ENCODE measurements at places on chromosomes 2 and 18. TPM values are rescaled to one million over a fixed set of nuclear protein-coding genes. Genes with fewer than 3 reads are reported as not detected.

GRCh38 chr2:27965841-27966240, 75.3 kb downstream of the BABAM2 start:
- peak overlapping the region; percentile 61 for H3K4me3 ChIP-seq
- H3K27ac ChIP-seq: peak overlapping the region; percentile 53
- DNase-seq: peak; percentile 80
- peaks cover 10% of the 10 kb centered on the region for H3K4me1 ChIP-seq
- H3K36me3 ChIP-seq: no peaks in the 10 kb centered on the region

DNA sequence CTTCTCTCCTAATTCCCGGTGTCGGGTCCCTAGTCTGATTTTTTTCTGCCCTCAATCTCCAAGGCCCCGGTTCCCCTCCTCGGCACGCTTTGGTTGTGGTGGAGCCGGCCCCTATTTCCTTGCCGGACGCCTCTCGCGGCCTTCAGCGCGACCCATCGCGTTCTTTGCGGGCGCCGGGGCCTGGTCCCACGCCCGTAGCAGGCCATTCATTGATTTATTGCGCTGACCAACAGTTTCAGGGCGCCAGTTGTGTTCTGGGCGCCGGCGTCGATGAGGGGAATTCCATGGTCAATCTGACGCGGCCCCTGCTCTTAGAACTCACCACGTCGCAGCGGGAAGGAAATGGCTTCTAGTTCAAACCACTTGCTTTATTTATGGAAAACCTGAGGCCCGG, 396 bp downstream of the CNOT9 start:
- H3K4me1 ChIP-seq: peaks cover 38% of the 10 kb centered on the region
- H3K36me3 ChIP-seq: peaks cover 21% of the 10 kb centered on the region
- peak overlapping the region; percentile 99 for H3K27ac ChIP-seq
- H3K27me3 ChIP-seq: no peaks in the 10 kb centered on the region

DNA sequence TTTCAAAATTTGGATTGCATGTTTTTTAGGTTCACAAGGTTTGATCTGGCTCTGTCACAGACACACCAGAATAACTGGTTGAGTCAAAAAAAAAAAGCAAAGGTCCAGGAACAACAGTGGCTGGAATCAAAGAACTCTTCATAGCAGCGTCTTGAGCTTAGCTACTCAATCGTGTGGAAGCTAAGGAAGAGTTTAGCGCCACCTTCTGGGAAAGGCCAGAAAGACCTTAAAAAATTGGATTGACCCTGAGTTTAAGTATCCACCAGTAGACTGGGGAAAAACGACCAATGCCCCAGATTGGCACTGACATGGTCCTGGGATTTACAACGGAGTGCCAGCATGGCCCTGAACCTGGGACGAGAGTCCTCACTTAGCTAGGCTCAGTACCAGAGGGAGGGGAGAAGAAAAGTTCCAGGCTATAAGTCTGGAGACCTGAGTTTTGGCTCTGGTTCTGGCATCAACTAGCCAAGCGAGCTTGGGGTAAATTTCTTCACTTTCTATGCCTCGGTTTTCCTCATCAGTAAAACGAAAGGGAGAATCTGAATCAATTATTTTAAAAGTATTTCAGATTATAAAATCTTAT, 71.1 kb upstream of the TFCP2L1 start:
- H3K27me3 ChIP-seq: no peaks in the 10 kb centered on the region
- no peak overlapping the region for H3K4me3 ChIP-seq
- no peaks in the 10 kb centered on the region for H3K4me1 ChIP-seq
- H3K27ac ChIP-seq: no peak overlapping the region

Gene PROKR1
- not detected for polyA plus RNA-seq

DNA sequence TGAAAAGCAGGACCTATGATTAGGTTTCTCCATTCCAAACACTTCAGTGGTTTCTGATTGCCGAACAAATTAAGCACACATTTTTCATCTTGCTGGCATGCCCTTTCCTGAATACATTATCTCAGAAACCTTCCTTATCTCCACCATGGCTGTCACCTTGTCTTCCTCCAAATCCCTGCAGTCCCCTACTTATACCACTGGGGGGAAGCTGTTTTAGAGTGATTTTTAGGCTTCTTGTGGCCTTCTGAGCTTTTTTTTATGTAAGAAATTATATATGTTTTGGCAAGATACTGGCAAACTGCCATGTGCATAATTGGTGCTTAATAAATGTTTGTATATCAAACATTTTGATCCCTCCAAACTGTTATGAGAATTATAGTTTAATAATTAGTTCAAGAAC, 229.2 kb downstream of the MYT1L start:
- no peak for DNase-seq
- no peaks in the 10 kb centered on the region for H3K27me3 ChIP-seq
- no peaks in the 10 kb centered on the region for H3K36me3 ChIP-seq
- no peak overlapping the region for H3K4me3 ChIP-seq

GRCh38 chr2:224657349-224657748, 58.8 kb downstream of the CCDC195 start:
- no peak overlapping the region for H3K27ac ChIP-seq
- no peaks in the 10 kb centered on the region for H3K36me3 ChIP-seq
- no peaks in the 10 kb centered on the region for H3K27me3 ChIP-seq
- no peaks in the 10 kb centered on the region for H3K4me1 ChIP-seq
- no peak overlapping the region for H3K4me3 ChIP-seq

GRCh38 chr2:85590950-85591349, 4.6 kb upstream of the RNF181 start:
- no peak for DNase-seq
- no peak overlapping the region for H3K4me3 ChIP-seq
- H3K27me3 ChIP-seq: no peaks in the 10 kb centered on the region
- H3K4me1 ChIP-seq: peaks cover 18% of the 10 kb centered on the region
- no peak overlapping the region for H3K27ac ChIP-seq
- H3K36me3 ChIP-seq: no peaks in the 10 kb centered on the region

Gene DOCK10
- 34.7 TPM for polyA plus RNA-seq

DNA sequence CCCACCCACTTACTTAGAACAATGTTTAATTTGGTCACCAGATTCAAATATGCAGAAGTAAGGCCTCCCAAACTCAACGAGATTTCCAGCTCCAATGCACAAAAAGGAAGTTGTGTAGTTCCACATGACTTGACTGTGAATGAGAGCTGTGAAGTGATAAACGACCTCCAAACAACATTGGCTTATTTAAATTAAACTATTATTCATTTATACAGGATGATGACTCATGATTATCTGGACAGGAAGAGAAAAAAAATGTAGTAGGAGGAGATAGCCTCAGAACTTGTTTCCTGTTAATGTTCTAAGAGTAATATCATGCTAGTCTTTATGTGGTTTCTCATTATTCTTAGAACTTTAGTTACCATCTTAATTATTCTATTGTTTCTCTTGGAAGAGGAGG, 237.3 kb downstream of the C1D start:
- H3K4me1 ChIP-seq: no peaks in the 10 kb centered on the region
- no peaks in the 10 kb centered on the region for H3K36me3 ChIP-seq
- no peak for DNase-seq
- H3K27me3 ChIP-seq: no peaks in the 10 kb centered on the region

GRCh38 chr2:24521975-24522639, 31.1 kb downstream of the NCOA1 start:
- no peak overlapping the region for H3K27ac ChIP-seq
- peaks cover 3% of the 10 kb centered on the region for H3K36me3 ChIP-seq
- H3K4me1 ChIP-seq: peaks cover 13% of the 10 kb centered on the region
- no peak overlapping the region for H3K4me3 ChIP-seq

Gene IL1RL2
- polyA plus RNA-seq: not detected

GRCh38 chr2:205117125-205117524, 565.2 kb upstream of the NRP2 start:
- peaks cover 3% of the 10 kb centered on the region for H3K4me1 ChIP-seq
- H3K27me3 ChIP-seq: no peaks in the 10 kb centered on the region
- no peak overlapping the region for H3K27ac ChIP-seq
- H3K36me3 ChIP-seq: no peaks in the 10 kb centered on the region

DNA sequence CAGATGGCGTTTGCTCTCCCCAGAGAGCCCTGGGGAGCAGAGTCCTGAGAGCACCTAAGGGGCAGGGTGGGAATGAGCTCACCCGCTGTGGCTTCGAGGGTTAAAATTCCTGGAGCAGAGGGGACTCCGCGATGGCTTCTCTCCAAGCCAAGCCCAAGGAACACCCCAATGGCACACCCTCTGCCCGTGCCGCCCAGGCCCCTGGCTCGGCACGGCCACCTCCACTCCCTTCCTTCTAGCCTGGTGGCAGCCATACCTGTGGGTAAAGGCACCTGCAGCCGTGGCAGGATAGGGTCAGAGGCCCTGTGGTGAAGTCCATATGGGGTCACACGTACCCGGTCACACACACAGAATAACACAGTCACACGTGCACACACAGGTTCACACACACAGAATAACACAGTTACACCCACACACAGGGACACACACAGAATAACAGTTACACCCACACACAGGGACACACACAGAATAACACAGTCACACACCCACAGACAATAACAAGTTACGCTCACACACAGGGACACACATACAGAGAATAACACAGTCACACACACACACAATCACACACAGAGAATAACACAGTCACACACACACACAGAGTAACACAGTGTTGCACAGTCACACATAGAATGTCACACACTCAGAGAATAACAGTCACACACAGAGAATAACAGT, 50.5 kb downstream of the RAMP1 start:
- peaks cover 5% of the 10 kb centered on the region for H3K4me1 ChIP-seq
- DNase-seq: no peak
- no peaks in the 10 kb centered on the region for H3K36me3 ChIP-seq
- H3K4me3 ChIP-seq: no peak overlapping the region
- H3K27ac ChIP-seq: no peak overlapping the region
- no peaks in the 10 kb centered on the region for H3K27me3 ChIP-seq

- DNase-seq: no peak
- no peaks in the 10 kb centered on the region for H3K36me3 ChIP-seq
- no peak overlapping the region for H3K4me3 ChIP-seq
- H3K27ac ChIP-seq: no peak overlapping the region
- H3K4me1 ChIP-seq: no peaks in the 10 kb centered on the region
These were observed 332.2 kb downstream of the OSR1 start for GRCh38 chr2:19026261-19026660.

DNA sequence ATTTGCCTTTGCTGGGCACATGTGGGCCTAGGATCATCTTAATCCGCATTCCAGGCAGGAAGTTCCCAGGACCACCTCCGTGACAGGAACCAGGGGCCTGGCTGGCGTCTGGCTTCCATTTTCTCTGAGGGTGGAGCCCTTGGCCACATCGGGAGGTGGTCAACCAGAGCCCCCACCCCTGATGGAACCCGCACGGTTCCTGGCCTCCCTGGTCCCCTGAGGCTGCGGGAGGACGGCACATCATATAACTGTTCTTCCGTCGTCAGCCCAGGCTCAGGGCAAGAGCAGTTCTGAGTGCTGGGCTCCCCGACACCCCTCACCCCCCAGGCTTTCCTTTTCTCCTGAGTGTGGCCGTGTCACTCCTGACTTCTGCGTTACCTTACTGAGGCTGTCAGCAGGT, 13.5 kb downstream of the ESPNL start:
- no peaks in the 10 kb centered on the region for H3K27me3 ChIP-seq
- H3K4me3 ChIP-seq: no peak overlapping the region
- no peaks in the 10 kb centered on the region for H3K36me3 ChIP-seq
- DNase-seq: no peak

DNA sequence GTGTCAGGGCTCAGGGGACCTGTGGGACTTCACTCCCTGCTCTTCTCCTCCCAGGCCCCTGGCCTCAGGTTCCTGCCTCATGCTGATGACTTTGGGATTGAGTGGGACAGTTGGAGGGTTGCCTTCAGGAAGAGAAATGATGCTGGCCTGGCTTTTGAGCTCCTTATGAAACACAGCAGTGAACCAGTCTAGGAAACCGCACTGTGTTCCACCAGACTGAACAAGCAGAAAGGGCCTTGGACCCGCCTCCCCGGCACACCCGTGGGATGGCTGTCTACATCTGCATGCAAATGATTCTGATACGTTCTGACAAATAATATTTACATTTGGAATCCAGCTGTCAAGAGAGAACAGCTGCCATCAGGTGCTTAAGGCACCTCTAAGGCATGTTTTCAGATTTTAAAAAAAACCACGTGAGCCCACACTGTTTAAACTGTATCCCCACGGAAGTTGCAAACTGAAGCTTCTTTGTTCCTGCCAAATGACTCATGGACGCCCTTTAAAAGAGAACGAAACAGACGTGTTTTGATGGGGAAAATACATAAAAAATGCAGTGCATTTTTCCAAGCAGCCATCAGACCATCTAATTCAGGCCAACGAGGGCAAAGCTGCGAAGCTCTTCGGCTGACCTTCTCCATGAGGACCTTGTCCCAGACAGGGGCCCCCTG, 27.6 kb upstream of the ASAP2 start:
- no peaks in the 10 kb centered on the region for H3K36me3 ChIP-seq
- no peaks in the 10 kb centered on the region for H3K4me1 ChIP-seq
- no peak overlapping the region for H3K4me3 ChIP-seq

Gene TNS1
- not detected for polyA plus RNA-seq

Gene SERPINB13
- polyA plus RNA-seq: not detected

Gene ANKRD62
- polyA plus RNA-seq: not detected

GRCh38 chr18:23053776-23054457, 81.4 kb upstream of the CABLES1 start:
- H3K27me3 ChIP-seq: no peaks in the 10 kb centered on the region
- H3K36me3 ChIP-seq: no peaks in the 10 kb centered on the region
- H3K27ac ChIP-seq: no peak overlapping the region
- H3K4me1 ChIP-seq: peaks cover 15% of the 10 kb centered on the region
- DNase-seq: no peak

Gene GCC2
- polyA plus RNA-seq: 42.0 TPM

GRCh38 chr2:30315391-30316063, 84.2 kb downstream of the LBH start:
- no peak overlapping the region for H3K4me3 ChIP-seq
- no peaks in the 10 kb centered on the region for H3K36me3 ChIP-seq
- no peak overlapping the region for H3K27ac ChIP-seq
- DNase-seq: peak; percentile 15
- H3K4me1 ChIP-seq: peaks cover 24% of the 10 kb centered on the region

Gene SH3RF3
- 0.59 TPM for polyA plus RNA-seq

Data from CD4-positive, CD25-positive, alpha-beta regulatory T cell (primary cell).